ENCODE measurements at places on chromosomes 4 and X. TPM values are rescaled to one million over a fixed set of nuclear protein-coding genes. Genes with fewer than 3 reads are reported as not detected.
A peak's percentile ranks its signal among the peaks of the same experiment; 100 is the strongest.

Gene GRK4
- polyA plus RNA-seq, result 4.7 TPM

Gene PCGF3
- 21.7 TPM for polyA plus RNA-seq

Gene HSFX3
- polyA plus RNA-seq, result 0.12 TPM

Gene DMP1
- polyA plus RNA-seq, result not detected

GRCh38 chr4:123994917-123995316 is 598.3 kb downstream of the SPRY1 start:
- no peak for DNase-seq

GRCh38 chrX:153766098-153766817 is 2.2 kb downstream of the PLXNB3 start:
- no peak for DNase-seq

DNA sequence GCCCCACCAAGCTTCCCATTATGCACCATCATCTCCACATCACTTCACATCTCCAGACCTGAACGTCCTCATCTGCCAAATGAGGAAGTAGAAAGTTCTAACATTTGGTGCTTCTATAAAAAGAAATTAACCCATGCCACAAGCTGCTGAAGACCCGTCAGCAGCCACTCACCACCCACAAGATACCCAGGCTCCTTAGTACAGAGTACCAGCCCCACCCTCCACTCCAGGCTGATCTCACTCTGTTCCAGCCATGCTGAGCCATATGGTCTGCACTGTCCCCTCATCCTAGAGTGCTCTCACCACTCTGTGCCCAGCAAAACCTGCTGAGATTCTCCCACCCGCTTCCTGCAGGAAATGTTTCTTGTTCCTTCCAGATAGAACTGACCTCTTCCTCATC is 240.8 kb upstream of the PPARGC1A start:
- DNase-seq, result no peak

DNA sequence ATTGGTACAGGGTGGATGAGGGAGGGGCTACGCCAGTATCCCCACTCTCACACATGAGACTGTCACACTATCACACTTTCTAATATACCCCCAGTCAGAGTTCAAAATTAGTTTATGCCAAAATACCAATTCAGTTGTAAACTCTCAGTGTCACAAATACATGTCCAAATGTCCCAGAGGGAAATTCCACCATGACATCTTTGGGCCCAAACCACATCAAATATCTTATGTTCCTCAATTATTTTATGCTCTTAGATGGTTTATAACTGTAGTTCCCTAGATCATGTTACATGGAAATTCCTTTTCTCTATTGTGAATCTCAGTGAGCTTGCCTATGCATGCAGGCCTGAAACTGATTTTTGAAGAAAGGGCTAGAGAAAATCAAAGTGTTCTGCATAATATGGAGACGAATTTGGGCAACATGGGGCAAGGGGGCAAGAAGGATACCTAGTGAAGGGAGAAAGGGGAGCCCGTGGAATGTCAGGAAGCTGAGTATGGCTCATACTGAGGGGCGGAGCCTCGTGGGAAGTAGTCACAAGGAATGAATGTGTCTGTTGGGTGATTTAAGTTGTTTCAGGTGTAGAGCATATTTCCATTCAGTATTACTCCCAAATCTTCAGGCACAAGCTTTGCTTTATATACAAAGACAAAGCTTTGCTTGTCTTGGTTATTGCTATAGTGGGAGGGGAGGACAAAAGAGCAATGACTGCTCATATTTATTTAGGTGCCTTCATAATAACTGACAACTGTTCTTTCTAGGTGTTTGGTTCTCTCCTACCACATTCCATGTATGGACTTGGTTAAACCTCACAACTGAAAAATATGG is 40.8 kb downstream of the CLNK start:
- DNase-seq, result no peak

DNA sequence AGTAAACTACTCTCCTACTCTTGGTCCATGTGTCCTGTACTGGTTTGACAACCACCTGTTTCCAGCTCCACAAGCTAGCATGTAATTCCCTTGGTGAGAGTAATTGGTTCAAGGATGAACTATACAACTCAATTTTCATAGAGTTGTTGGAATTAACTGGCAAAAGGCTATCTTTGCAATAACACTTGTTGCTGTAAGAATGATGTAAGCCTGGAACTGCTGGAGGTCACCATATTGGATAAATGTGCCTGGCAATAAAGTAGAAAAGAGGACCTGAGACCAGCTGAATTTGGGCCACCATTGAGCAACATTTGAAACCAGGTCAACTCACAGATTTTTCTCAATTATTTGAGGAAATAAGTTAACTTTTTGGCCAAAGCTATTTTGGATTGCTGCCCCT is 175.5 kb downstream of the CAMK2D start:
- DNase-seq, result no peak

DNA sequence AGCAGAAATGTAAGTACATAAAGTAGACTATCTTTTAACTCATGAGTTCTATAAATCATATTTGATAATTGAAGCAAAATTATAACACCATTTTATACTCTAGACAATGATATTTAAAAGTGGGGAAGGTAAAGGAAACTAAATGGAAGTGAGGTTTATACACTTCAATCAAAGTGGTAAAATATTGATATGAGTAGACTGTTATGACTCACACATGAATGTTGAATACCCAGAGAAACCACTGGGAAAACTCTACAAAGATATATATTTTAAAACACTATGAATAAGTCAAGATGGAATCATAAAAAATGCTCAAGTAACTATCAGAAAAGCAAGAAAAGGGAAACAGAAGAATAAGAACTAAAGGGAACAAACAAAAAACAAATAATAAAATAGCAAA is 8.4 kb downstream of the VSIG1 start:
- DNase-seq, result no peak

DNA sequence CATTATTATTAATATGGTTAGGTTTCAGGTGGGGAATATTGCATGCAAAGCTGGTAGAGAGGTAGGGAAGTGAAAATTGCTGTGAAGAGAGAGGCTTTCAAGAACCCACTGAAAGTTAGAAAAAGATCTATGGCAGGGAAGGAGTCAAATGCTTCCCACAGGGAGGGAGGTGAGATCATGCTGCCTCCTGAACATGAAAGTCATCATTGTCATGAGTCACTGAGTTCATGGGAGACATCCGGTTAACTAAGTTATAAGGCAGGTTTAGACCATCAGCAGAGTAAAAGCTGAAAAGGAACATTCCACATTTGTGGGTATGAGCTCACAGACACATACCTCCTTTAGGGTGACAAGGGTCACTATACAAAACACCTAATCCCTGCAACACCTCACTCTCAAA is 16.2 kb downstream of the GATB start:
- DNase-seq, result no peak

GRCh38 chrX:15310117-15310516 is 5.3 kb downstream of the ASB11 start:
- peak; percentile 84 for DNase-seq

- DNase-seq, result no peak
Measured at GRCh38 chr4:54548098-54548620, 109.6 kb upstream of the KIT start.

DNA sequence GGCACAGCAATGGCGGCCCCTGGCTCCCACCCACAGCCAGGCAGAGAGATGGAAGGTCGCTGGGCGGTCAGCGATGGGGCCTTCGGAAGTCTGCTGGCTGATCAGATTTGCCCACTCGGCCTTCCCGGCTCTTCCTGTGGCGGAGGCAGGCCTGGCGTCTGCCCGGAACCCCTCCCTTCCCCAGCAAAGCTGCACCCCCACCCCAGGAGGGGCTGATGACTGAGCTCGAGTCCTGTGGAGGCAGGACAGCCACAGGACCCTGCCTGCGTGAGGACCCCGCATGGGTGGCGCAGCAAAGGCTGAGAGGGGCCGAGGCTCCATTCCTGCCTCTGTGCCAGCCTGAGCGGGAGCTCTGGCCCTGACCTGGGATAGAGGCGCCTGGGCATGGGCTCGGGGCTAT is 34.8 kb downstream of the TACC3 start:
- no peak for DNase-seq

- DNase-seq, result no peak
Measured at GRCh38 chr4:182540496-182540895, 297.3 kb downstream of the TENM3 start.
